ENCODE measurements at places on chromosomes 7 and 10. TPM values are rescaled to one million over a fixed set of nuclear protein-coding genes. Genes with fewer than 3 reads are reported as not detected.

Gene CCT6A
- total RNA-seq = 373 TPM

Gene AOC1
- not detected for total RNA-seq

Gene SYCE1
- 0.19 TPM for total RNA-seq

Gene CNPY1
- total RNA-seq = not detected

Gene CPXM2
- 15.5 TPM for total RNA-seq

Measured in regular cardiac myocyte (primary cell).